ENCODE measurements at places on chromosomes 4 and X. TPM values are rescaled to one million over a fixed set of nuclear protein-coding genes. Genes with fewer than 3 reads are reported as not detected.

GRCh38 chr4:177006331-177006730 lies 213.6 kb upstream of the VEGFC start:
- H3K27me3 ChIP-seq = no peaks in the 10 kb centered on the region
- H3K27ac ChIP-seq = no peak overlapping the region
- H3K4me3 ChIP-seq = no peak overlapping the region
- no peak for DNase-seq
- peaks cover 9% of the 10 kb centered on the region for H3K4me1 ChIP-seq
- no peaks in the 10 kb centered on the region for H3K36me3 ChIP-seq

- H3K4me1 ChIP-seq = no peaks in the 10 kb centered on the region
- DNase-seq = no peak
- H3K36me3 ChIP-seq = no peaks in the 10 kb centered on the region
- H3K27ac ChIP-seq = no peak overlapping the region
- H3K4me3 ChIP-seq = no peak overlapping the region
Observed at GRCh38 chrX:105725228-105725627, 97.1 kb upstream of the NRK start.

GRCh38 chr4:176671532-176671931 lies 121.2 kb downstream of the VEGFC start:
- DNase-seq = no peak
- no peak overlapping the region for H3K27ac ChIP-seq
- no peaks in the 10 kb centered on the region for H3K36me3 ChIP-seq
- H3K4me1 ChIP-seq = no peaks in the 10 kb centered on the region
- no peaks in the 10 kb centered on the region for H3K27me3 ChIP-seq

GRCh38 chrX:40552768-40553167 lies 28.0 kb upstream of the ATP6AP2 start:
- no peak overlapping the region for H3K4me3 ChIP-seq
- H3K27me3 ChIP-seq = no peaks in the 10 kb centered on the region
- H3K27ac ChIP-seq = no peak overlapping the region
- peaks cover 3% of the 10 kb centered on the region for H3K4me1 ChIP-seq
- H3K36me3 ChIP-seq = no peaks in the 10 kb centered on the region

- H3K27ac ChIP-seq = no peak overlapping the region
- H3K36me3 ChIP-seq = no peaks in the 10 kb centered on the region
- H3K27me3 ChIP-seq = no peaks in the 10 kb centered on the region
- no peak for DNase-seq
Observed at GRCh38 chr4:187294861-187295260, 571.2 kb upstream of the FAT1 start.

DNA sequence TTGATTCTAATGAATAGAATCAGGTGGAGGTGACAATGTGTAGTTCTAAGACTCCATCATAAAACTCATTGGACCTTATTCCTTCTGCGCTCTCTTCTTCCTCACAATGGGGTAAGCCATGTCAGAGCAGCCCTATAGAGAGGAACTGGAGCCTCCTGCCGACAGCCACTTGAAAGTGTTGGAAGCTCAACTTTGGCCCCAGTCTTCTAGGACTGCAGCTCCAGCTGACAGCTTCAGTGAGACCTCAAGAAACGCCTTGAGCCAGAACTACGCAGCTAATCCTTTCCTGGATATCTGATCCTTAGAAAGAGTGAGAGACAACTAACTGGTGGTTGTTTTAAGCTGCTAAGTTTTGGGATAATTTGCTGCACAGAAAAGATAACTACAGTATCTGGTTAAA lies 22.1 kb upstream of the ADH7 start:
- no peak for DNase-seq
- H3K27me3 ChIP-seq = peaks cover 8% of the 10 kb centered on the region
- H3K4me3 ChIP-seq = no peak overlapping the region
- no peaks in the 10 kb centered on the region for H3K4me1 ChIP-seq
- no peaks in the 10 kb centered on the region for H3K36me3 ChIP-seq

DNA sequence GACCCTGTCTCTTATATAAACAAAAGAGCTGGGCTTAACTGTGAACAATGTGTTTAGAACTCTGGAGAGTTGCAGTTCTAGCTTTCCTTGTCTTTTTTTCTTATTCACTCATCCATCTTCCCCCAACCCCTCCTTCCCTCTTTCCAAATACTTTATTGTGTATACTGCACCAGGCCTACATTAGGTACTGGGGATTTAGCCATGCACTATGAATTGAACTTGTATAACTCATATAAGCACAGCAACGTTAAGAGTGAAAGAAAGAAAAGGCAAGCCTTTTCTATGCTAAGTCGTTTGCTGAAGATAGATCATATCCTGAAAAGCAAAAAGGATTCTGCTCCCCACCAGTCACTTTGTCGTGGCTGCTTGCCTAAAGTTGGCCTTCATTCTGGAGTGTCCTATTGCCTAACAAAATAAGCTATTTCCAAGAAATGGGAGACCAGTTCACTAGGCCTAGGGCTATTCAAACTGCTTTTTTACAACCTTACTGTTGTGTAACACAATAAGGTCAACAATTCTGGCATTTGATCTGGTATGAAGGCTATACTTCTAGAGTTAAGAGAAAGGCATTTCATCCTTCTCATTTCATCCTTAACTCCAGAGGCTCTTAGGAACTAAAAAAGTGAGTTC lies 32.2 kb downstream of the CCNI start:
- DNase-seq = no peak
- peaks cover 9% of the 10 kb centered on the region for H3K27me3 ChIP-seq
- H3K4me1 ChIP-seq = peaks cover 6% of the 10 kb centered on the region
- H3K4me3 ChIP-seq = no peak overlapping the region

DNA sequence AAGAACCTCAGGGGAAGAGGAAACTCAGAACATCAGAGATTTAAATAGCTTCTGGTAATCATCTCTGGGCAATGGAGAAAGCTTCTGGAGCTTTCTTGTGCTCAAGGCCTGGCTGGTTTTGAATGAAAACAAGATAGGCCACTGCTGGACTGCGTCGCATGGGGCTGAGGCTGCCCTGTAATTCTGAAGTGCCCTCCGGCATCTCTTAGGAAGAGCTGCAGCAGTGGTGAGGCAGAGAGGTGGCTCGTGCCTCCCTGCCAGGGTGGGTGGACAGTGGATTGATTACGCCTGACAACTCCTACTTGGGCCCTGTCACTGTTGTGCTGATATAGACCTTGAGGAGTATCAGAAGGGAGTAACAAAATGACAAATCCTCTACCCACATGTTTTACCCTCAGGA lies 279.7 kb downstream of the NR3C2 start:
- no peak for DNase-seq
- H3K4me3 ChIP-seq = no peak overlapping the region
- no peaks in the 10 kb centered on the region for H3K27me3 ChIP-seq

DNA sequence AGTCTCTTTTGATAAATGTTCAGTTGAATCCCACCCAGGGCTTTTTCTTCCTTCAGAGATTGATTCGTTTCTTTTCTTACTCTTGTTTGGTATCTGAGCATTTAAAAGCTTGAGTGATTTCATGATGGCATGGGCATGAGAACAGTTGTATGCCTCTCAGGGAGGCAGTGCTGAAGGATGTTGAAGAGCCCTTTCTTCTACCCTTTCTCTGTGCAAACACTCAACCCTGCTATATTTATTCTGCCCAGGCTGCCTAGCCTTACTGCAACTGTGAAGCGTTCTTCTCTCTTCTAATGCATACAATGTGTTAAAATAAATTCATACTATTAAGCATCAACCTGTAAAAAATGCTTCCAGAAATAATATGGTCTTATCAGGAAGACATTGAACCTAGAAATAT lies 367.6 kb upstream of the LCORL start:
- no peaks in the 10 kb centered on the region for H3K36me3 ChIP-seq
- no peak for DNase-seq

DNA sequence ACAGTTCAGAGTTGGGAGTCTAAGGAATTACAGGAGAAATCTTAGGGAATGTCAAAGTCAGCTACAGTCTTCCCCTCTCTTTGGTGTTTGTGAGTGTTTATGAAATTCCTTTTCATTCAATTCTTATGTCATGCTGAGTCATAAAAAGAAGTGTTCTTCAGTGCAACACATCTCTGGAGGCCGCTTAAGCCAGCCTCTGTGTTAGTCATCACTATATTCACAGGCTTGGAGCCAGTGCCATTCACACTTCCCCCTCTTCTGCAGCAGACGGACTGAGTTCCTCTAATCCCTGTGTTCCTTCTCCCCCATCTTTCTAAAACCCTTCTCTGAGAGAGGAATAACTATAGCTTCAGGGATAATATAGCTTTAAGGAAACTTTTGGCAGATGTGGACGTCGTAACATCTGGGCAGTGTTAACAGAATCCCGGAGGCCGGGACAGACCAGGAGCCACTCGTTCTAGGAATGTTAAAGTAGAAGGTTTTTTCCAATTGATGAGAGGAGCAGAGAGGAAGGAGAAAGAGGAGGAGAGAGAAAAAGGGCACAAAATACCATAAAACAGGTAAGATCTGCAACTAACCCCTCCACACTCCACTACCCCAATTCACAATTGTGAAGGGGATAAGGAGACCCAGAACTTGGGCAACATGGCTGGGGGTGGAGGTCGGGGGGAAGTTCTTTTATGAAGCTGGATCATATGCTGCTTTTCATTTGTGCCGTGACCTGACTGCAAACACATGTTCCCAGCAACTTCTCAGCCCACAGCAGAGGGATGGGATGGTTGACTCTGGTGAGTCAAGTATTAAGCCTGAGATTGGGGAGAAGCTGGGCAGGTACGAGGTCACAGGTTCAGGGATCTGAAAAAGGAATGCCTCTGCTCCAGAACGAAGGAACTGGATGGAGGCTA lies at the start of gene SRPX2:
SRPX2 (plus strand) TSS at position 244 of the 905 bp plus-strand sequence. CDS start 2,124 bp downstream, outside the sequence.
- H3K27ac ChIP-seq = no peak within 1 kb of the TSS
- no peak for DNase-seq

DNA sequence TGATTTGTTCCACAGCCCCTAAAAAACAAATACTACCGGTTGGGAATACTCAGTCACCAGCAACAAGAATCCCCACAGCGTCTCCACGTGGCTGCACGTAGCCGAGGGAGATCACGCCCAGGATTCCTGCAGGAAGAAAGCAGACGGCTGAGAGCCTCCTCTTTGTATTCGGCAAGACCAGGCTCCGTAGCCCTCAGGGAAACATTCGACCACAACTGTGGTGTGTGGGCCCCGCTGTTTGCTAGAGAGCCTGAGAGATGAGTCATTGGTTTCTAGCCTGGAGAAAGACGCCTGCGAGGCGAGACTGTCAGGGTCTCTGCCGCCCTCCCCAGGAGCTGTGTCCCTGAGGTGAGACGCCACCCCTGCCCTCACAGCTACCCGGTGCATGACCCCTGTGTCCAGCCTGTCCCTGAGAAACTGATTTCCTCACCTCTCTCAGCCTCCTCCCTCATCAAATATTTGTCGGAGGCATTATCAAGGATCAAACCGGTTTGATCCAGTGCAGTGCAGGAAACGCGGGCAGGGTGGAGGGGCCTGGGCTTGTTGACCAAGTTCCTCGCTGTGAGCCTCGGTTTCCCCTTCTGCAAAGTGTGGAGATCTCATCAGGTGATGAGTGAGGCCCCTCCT lies 4.7 kb upstream of the S100P start:
- peak; percentile 74 for DNase-seq
- no peaks in the 10 kb centered on the region for H3K27me3 ChIP-seq
- peak overlapping the region; percentile 94 for H3K27ac ChIP-seq
- H3K4me1 ChIP-seq = peaks cover 69% of the 10 kb centered on the region
- peaks cover 24% of the 10 kb centered on the region for H3K36me3 ChIP-seq
- H3K4me3 ChIP-seq = peak overlapping the region; percentile 82

GRCh38 chr4:72970756-72971155 lies 98.8 kb downstream of the COX18 start:
- H3K4me3 ChIP-seq = no peak overlapping the region
- H3K27ac ChIP-seq = no peak overlapping the region
- peaks cover 6% of the 10 kb centered on the region for H3K27me3 ChIP-seq
- peaks cover 2% of the 10 kb centered on the region for H3K4me1 ChIP-seq
- no peak for DNase-seq
- H3K36me3 ChIP-seq = no peaks in the 10 kb centered on the region

The RASSF6 gene
- not detected for total RNA-seq

The GDPD2 gene
- total RNA-seq = 0.21 TPM

The BTK gene
- total RNA-seq = 0.25 TPM

The BEND2 gene
- not detected for total RNA-seq

The EREG gene
- not detected for total RNA-seq
